ELF-1 (cell line): ENCODE measurements at places on chromosomes 7 and 10.
A peak's percentile ranks its signal among the peaks of the same experiment; 100 is the strongest.

DNA sequence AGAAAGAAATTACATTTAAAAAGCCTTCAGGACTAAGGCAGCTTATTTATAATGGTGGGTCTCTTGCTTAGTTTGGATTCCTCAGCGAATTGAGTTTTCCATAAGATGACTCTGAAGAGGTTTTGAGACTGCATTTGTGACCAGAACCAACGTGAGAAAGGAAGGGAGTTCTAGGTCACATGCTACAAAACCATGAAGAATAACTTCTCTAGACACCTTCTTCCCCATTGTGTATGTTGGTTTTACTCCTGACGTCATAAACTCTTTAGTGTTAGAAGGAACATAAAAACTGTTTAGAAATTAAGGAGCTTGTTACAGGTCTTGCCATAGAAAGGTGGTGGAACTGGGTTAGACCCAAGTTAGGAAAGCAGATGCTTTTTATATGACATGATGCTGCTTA lies 11.1 kb downstream of the PTPN12 start:
- no peak for DNase-seq

GRCh38 chr7:36668750-36669149 lies 55.5 kb downstream of the AOAH start:
- no peak for DNase-seq

DNA sequence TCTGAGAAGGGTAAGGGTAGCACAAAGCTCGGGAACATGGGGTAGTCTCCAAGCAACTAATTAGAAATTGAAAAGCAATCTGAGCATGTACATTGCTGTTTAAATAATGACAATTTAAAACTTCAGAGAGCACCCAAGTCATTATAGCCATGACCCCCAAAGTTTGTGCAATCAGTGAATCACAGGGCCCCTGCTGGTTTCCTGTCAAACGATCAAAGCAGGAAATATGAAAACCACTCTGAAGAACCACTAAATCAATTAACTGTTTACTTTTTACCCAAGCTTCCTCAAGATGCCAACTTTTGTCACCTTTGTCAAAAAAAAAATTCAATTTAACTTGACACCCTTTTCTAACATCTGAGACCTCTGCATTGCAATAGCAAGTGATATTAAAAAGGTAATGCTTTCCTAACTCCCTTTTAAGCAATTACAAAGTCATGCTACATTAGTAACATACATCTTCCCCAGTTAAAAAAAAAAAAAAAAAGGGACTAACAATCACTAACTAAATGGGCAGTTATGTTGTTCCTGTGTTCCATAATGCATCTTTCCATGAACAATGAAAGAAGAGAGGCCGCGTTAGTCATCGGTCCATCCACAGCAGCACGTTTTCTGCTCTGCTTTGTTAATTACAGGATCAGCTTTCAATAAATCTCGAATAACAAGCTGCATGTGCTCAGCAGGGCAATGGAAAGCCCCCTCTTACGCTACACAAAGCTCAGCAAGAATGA lies 80.6 kb downstream of the ETV1 start:
- DNase-seq = no peak

- DNase-seq = peak; percentile 79
Measured at GRCh38 chr10:80464557-80465450, 10.7 kb downstream of the TSPAN14 start.

GRCh38 chr10:14481752-14482151 lies 151.0 kb upstream of the FRMD4A start:
- no peak for DNase-seq

DNA sequence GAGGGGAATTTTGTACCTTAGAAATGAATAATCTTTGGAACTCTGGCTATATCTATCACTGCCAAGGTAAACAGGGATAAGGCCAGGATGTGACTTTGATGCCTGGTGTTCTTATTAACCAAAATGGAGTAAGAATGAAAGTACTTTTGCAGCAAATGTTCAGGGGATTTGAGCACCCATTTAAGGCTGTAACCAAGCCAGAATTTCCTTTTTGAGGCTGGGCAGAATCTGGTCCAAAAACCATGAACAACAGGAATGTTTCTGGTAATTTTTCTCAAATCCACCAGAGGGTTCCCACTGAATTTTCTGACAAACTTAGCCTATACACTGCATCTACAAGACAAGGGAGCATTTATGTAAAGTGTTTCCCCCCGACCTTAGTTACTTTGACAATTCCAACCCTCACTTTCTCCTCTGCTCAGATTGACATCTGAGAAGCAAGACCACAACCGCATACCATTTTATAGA lies 120.6 kb downstream of the BAMBI start:
- no peak for DNase-seq

DNA sequence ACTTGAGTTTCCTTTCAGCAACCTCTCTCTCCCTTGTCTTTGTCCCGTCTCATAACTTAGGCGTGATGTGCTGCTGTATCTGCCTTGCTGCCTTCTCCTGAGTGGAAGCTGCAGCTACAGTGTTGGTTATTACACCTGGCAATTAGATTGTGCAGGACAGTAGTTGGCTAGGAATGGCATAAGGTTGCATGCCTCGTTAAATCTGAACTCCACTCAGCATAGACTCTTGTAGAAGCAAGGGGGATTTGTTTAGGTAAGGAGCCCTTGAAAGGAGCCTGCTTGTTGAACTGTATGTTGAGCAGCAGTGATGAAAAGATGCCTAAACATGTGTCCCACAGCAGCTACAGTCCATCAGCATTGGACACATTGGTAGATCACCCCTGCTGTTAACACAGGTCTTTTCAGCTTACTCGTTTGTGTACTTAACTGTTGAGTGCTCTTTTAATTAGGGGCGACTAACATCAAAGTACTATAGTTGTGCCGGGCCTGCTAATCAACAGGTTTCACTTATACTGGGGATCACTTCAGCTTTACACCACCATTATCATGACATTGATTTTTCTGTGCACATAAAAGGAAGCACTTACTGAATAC lies 225.0 kb downstream of the AUTS2 start:
- DNase-seq = no peak

- no peak for DNase-seq
Measured at GRCh38 chr7:139991269-139991666, 71.5 kb downstream of the PARP12 start.

DNA sequence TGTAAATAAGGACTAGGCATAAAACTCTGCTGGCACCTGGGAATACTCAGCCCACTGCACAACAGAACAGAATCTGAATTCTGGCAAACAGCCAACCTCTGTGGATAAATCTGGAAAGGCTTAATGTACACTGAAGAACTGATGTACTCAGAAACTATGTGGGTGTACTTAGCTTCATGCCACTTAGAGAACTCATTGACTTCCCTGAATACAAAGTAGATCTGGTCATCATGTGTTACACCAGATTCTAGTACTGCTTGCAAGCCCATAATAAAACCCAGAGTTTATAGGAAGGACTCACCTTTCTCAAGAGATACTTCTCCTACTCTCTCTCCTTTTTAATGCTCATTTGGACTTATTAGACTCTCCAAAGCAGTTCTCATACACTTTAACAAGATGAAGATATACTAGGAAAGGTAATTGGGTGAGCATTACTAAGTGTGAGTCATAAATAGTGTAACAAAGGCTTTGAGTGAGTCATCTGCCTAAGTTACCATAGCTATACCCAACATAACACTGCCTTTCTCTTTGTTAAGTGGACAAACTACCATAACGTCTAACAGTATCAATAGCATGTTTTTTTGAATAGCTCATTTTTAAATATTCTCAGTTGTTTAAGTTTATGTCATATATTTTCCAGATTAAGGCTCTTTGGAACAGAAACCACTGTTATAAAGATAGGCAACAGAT lies 309.1 kb downstream of the MDFIC start:
- no peak for DNase-seq

GRCh38 chr10:23055424-23056185 lies 39.8 kb upstream of the MSRB2 start:
- DNase-seq = no peak

- no peak for DNase-seq
Measured at GRCh38 chr7:79407351-79407750, 46.1 kb downstream of the MAGI2 start.

DNA sequence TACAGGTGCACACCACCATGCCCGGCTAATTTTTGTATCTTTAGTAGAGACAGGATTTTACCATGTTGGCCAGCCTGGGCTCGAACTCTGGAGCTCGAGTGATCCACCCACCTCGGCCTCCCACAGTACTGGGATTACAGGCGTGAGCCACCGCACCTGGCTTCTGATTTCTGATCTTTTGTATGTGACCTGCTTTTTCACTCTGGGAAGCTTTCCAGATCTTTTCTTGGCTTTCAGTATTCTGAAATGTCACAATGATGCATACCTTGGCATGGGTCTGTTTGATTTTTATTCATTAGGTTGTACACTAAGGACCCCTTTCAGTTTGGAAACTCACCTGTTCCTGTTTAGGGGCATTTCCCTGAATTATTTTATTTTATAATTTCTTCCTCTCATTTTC lies 41.6 kb downstream of the PROSER2 start:
- DNase-seq = no peak

- DNase-seq = no peak
Measured at GRCh38 chr7:2115760-2116447, 116.8 kb downstream of the MAD1L1 start.

DNA sequence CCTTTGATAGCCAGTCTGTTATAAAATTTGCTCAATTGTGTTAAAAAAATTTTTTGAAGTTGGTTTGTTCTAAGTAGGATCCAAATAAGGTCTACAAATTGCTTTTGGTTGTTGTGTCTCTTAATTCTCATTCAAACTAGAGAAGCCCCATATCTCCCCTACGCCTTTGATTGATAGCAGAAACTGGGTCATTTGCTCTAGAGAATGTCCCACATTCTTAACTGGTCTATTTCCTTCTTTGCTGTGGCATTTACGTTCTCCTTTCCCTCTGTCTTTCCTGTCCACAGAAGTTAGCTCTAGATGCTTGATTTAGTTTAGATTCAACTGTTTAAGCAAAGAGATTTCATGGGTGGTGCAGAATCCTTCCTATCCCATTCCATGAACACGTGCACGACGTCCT lies 174.6 kb upstream of the SVIL start:
- DNase-seq = no peak

GRCh38 chr7:143391462-143392404 lies 10.6 kb downstream of the ZYX start:
- no peak for DNase-seq

DNA sequence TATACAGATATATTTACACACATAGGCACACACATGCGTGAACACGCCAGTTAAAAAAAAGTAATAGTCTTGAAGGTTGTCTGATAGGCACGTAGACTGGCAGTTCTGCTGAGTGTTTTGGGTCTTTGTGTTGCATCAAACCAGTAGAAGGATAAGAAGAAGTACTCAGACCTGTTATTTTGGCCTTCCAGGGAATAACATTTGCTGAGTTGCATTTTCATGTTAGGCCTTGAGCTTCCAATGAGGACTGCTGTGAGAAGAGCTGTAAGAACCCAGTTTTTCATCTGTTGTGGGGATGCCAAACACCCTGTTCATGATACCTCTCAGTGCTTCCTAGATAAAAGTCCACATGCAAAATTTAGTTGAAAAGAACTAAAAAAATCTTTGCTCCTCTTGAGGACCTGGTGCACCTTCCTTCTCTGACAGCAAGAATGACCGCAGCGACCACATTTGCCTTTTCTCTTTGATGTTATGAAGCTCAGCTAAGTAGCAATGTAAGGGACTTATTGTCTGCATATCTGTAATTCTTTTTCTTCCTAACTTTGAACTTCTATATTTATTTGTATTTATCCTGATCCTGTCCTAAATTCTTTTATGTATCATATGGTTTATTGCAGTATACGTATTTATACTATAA lies 27.2 kb downstream of the HIPK2 start:
- no peak for DNase-seq

DNA sequence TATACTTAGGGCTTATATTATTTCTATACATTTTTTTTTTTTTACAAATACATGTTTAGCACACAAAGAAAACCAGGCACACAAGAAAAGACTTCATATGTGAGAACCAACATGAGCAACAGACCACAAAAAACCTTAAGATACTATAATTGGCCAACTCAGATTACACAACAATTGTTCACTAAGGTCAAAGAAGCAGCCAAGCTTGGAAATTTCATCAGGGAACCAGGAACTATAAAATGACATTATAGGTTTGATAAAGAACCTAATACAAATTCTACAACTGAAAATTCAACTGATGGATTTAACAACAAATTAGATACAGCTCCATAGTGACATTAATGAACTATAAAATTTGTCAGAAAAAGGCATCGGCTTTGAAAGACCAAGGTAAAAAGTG lies 4.4 kb upstream of the LUC7L2 start:
- no peak for DNase-seq
